ENCODE measurements at places on chromosomes 3 and 15. TPM values are rescaled to one million over a fixed set of nuclear protein-coding genes. Genes with fewer than 3 reads are reported as not detected.

ABI3BP gene
- 33.2 TPM for total RNA-seq

SNUPN gene
- total RNA-seq: 17.0 TPM

AMIGO3 gene
- not detected for total RNA-seq

HERC2 gene
- 54.8 TPM for total RNA-seq

IQCH gene
- total RNA-seq: 0.82 TPM

HDAC11 gene
- total RNA-seq: 43.2 TPM

PAK6 gene
- 17.2 TPM for total RNA-seq

EPHA3 gene
- total RNA-seq: 6.5 TPM

ALDH1A3 gene
- total RNA-seq: 10.3 TPM

CIDEC gene
- total RNA-seq: 0.38 TPM

ACAD11 gene
- 15.0 TPM for total RNA-seq

CPNE9 gene
- total RNA-seq: 0.11 TPM

XCR1 gene
- not detected for total RNA-seq

RFX7 gene
- total RNA-seq: 8.7 TPM

All from right cardiac atrium (tissue), 5 donors.